Activated T-cell treated with anti-CD3 and anti-CD28 coated beads for 48 hours (primary cell): ENCODE measurements at places on chromosomes 5 and 9.

- DNase-seq: no peak
Observed at GRCh38 chr5:98205691-98206461, 567.6 kb upstream of the RGMB start.

- DNase-seq: no peak
Observed at GRCh38 chr9:100206899-100207298, 107.9 kb downstream of the INVS start.

- DNase-seq: no peak
Observed at GRCh38 chr9:73916016-73916673, 581.0 kb upstream of the RORB start.

DNA sequence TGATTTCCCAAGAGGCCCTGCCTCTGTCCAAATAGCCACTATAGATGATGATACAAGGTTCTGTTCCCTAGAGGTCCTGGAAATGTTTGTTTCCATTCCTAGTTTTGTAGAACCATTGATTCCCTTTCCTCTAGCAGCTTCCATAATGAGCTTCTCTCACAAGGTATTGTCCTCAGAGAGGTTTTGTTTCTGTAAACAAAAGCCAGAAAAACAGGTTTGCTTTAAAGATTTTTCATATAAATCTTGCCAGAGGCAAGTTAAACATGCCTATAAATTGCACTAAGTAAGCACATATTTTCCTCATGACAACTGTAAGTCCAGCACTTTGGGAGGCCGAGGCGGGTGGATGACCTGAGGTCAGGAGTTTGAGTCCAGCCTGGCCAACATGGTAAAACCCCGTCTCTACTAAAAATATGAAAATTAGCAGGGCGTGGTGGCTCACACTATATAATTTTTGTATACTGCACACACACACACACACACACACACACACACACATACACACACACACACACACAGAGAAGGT, 1787.7 kb downstream of the EFNA5 start:
- no peak for DNase-seq

- DNase-seq: no peak
Observed at GRCh38 chr5:137101544-137101943, 397.6 kb downstream of the SPOCK1 start.

- no peak for DNase-seq
Observed at GRCh38 chr5:122164831-122165558, 35.6 kb downstream of the ZNF474 start.

- no peak for DNase-seq
Observed at GRCh38 chr5:114686356-114686755, 324.5 kb downstream of the KCNN2 start.

DNA sequence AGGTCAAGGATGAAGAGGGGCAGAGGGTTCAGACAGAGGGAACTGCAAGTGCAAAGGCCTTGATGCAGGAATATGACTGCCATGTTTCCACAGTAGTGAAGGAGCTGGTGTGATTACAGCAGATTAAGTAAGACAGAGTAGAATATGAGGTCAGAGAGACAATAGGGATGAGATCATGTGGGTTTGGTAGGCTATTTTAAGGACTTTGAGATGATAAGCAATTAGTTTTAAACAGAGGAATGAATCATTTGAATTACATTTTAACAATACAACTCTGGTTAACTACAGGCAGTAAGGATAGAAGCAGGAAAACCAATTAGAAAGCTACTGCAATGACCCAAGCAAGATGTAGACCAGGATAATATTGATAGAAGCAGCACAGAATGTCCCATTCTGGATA, 7.7 kb downstream of the CENPK start:
- no peak for DNase-seq

DNA sequence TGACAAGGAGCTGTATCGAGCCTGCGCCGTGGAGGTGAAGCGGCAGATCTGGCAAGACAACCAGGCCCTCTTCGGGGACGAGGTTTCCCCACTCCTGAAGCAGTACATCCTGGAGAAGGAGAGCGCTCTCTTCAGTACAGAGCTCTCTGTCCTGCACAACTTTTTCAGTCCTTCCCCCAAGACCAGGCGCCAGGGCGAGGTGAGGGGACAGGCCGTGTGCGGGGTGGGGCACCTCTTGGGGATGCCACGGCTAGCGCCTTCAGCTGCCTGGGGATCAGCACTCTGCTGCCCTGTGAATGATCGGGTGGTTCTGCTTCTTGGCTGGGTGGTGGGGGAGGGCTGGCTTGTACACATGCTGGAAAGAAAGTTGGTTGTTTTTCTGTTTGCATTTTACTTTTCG, 1.7 kb downstream of the NELFB start:
- DNase-seq: no peak

- DNase-seq: no peak
Observed at GRCh38 chr5:90477621-90478215, 3.1 kb downstream of the POLR3G start.

- no peak for DNase-seq
Observed at GRCh38 chr5:177540438-177540837, 13.9 kb downstream of the FAM193B start.

- DNase-seq: no peak
Observed at GRCh38 chr5:132114150-132115121, 40.8 kb downstream of the CSF2 start.

DNA sequence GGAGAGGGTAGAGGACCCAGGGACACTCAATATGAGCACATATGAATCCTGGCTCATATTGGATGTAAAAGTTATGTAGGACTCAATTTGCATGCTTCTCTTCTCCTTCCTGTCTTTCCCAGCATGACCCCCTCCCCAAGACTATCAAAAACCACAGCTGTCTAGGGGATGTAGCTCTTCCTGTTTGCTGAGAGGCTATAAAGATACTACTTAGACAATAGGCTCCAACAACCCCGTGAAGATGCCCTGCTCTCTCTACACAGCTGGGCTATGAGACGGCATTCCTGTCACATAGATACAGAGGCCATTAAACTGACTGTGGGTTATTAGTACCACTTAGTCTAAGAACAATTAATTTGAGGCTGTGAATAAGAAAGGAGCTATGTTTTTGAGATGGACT, 56.5 kb upstream of the PCSK1 start:
- no peak for DNase-seq

DNA sequence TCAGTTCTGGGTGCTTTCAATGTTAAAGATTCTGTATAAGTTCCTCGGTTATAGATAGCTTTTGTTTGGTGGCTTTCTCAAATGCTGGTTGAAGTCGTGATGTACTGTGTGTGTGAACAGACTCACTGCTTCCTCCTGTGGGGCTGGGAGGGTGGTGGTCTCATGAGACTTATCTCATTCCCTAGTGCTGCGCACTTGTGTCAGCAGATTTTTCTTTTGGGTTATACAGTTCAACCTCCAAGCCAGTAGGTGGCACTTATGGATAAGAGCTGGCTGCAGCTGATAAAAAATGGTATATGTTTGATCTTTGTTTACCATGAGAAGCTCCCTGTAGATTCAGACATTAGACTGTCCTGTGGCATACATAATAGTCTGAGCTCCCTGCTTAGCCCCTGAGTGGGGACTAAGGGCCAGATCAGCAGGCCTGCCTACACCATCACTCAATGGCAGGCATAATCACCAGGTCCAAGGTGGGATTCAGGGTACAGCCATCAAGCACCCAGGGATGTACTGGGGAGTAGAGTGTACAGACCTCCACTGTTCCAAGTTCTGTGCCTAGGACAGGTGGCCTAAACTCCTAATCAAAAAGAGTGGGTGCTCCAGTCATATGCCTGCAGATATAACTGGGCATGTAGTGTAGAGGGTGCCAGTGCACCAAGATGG, 174.2 kb downstream of the OXCT1 start:
- no peak for DNase-seq

DNA sequence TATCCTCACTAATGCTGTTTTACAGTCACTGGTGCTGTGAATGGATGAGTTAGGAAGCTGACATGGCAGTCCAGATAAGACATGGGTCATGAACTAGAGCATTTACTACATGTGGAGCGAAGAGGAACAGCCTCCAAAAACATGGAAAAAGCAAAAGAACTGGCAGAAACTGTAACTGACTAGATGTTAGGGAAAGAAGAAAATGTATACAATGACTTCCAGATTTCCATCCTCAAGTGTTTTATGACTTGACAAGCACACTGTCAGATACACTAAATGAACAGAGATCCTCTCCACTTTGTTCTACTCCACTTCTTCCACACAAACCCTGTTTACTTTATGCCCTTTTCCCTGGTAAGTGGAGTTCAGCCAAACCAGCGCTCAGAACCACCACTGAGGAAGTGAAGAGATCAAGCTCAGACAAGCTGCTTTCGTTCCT, 11.5 kb downstream of the HMGCS1 start:
- DNase-seq: no peak

- no peak for DNase-seq
Observed at GRCh38 chr9:77304543-77304942, 127.2 kb downstream of the VPS13A start.

- no peak for DNase-seq
Observed at GRCh38 chr9:128120061-128120740, 7.3 kb downstream of the PTGES2 start.

DNA sequence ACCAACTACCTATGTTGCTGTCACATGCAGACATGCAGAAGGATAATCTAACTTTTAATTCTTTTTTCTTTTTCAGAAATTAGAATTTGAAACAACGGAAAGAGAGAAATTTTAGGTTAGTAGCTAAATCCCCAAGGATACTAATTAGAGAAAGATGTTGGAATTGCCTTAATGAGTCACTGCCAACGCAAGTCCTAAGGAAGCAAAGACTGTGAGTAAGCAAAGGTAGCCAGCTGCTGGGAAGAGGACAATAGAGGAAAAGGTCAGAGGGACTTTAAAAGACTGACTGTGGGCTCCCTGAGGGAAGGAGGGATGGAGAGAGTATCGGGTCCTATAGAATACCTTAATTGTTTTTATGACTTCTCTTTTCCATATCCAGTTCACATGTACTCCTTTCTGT, 461.9 kb upstream of the PAPPA start:
- DNase-seq: no peak

GRCh38 chr9:130825809-130826208, 9.2 kb upstream of the ABL1 start:
- no peak for DNase-seq

GRCh38 chr5:85823462-85824426, 794.0 kb upstream of the COX7C start:
- DNase-seq: no peak

- no peak for DNase-seq
Observed at GRCh38 chr5:79890119-79890929, 100.7 kb downstream of the MTX3 start.

DNA sequence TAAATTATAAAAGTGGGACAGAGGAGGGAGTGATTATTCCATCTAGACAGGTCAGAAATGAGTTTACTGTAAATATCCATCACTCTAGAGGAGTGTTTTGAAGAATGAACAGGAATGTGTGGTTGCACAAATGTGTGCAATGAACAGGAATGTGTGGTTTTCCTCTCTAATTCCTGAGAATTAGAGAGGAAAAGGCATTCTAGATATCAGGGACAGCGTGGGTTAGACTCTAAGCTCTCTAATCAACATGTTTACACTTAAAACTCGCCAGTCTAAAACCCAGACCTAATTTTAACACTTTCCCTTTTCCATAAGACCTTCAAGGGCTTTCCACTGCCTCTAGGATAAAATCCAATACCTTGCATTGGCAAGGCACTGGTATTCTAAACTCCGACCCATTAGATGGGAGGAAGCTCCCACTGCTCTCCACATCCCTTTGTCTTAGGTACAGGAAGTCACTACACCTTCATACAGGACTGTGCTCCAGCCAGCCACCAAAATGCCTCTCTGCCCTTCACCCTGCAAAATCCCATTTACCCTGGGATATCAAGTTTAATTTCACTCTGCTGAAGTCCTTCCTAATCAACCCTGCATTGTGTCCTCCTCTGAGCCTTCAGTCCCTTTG, 67.9 kb downstream of the NFIB start:
- DNase-seq: no peak

- DNase-seq: no peak
Observed at GRCh38 chr5:128441941-128442350, 96.1 kb downstream of the FBN2 start.

DNA sequence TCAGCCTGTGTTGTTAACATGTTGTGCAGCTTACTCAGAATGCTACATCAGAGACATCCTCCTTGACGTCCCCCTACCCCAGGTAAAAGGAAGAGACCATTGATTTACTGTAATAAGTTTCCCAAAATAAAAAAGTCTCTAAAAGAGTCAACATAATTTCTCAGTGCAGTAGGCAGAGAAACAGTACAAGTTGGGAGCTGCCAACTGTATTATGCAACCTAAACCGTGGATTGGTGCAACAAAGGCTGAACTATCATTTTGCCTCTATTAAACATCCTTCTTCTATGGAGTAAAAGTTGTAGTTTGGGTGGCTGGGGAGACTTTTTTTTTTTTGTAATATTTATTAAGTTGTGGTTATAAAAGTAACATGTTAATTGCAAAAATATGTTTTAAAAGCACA, 208.0 kb downstream of the NR3C1 start:
- no peak for DNase-seq

GRCh38 chr5:52693280-52693679, 94.4 kb upstream of the ITGA1 start:
- no peak for DNase-seq

DNA sequence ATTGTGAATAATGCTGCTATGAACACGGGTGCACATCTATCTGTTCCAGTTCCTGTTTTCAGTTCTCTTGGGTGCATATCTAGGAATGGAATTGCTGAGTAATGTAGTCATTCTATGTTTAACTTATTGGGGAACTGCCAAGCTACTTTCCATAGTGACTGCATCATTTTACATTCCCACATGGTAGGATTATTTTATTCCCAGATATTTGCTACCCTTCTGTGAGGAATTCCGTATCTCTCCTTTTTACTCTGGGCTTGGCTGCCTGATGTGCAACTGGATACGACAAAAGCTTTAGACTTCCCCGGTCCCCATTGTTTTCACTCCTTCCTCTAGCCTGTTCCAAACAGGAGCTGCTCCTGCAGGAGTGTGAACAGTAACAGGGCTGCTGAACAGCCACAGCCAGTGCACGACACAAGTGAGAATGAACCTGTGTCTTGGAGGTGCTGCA, 7.2 kb downstream of the TAS2R1 start:
- no peak for DNase-seq

DNA sequence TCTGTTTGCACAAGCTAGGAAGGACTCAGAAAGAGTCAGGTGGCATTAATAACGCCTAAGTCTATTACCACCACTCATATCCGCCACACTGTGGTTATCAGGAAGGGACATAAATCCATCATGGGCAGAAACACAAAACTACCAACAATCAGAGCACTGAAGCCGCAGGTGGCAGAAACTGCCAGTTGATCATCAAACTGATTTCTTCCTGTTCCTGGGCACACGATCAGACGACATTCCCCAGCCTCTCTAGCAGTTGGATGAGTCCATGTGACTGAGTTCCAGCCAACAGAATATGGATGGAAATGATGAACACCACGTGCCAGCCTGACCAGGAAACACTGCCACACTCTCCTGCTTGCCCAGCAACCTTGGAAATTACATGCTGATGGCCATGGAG, 181.7 kb downstream of the ELAVL2 start:
- no peak for DNase-seq
